ENCODE measurements at places on chromosomes 6 and 20. TPM values are rescaled to one million over a fixed set of nuclear protein-coding genes. Genes with fewer than 3 reads are reported as not detected.
A peak's percentile ranks its signal among the peaks of the same experiment; 100 is the strongest.

- DNase-seq, result no peak
Observed at GRCh38 chr6:128754658-128755256, 128.2 kb upstream of the LAMA2 start.

DNA sequence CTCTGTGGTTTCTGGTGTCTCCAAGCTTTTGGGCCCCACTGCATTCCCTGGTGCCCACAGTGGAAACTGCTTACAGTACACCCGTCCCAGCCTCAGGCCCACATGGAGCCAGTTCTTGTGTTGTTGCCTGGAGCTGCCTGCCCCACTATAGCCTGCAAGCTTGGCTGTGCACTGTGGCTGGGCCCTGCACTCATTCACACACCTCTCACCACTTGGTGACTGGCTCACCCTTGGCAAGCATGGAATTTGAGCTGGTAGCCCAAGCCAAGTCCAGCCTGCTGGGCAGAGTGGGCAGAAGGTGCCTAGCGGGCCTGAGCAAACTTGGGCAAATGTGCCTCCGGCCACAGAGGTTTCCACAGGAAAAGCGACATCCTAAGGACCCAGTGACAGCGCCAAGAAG, 472.3 kb downstream of the MMUT start:
- DNase-seq, result no peak

DNA sequence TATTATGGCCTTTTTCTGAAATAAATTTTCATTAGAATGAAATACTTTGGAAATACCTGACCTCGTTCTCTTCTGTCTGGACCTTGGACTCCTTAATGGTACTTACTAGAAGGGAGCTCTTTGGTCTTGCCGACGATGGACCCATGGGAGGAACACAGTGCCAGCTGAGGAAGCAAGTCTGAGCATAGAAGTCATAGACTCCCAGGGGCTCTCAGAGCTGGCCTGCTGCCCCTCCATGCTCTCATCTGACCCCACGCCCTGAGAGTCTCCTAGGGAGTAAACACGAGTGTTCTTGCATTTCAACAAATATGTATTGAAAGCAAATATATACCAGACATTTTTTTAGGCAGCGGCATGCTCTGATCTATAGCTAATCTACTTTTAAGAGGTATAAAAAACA, 87.8 kb downstream of the PLEKHG1 start:
- no peak for DNase-seq

Gene IFT52
- 38.8 TPM for total RNA-seq

DNA sequence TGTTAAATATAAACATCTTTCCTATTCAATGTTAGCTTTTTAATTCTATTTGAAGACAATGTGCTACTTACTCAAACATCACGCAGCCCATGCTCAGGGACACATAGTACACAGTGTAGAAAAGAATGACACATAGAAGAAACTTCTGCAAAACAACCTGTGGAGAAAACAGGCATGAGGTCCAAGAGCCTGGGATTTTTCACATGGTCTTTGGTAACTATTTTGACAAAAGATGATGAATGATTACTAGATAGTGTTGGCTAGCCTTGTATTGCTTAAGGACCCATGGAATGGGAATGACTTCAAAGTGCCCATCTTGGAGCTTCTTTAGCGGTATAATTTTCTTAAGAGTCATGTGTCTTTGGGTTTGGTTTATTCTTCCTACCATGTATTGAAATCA, 15.4 kb downstream of the TMEM244 start:
- DNase-seq, result no peak

GRCh38 chr20:48945840-48946514, 24.5 kb downstream of the ARFGEF2 start:
- no peak for DNase-seq

- no peak for DNase-seq
Observed at GRCh38 chr6:39696986-39697788, 28.0 kb downstream of the KIF6 start.

GRCh38 chr20:56570832-56571231, 37.8 kb downstream of the FAM209B start:
- no peak for DNase-seq

GRCh38 chr6:97947841-97948240, 664.8 kb upstream of the MMS22L start:
- peak; percentile 96 for DNase-seq

DNA sequence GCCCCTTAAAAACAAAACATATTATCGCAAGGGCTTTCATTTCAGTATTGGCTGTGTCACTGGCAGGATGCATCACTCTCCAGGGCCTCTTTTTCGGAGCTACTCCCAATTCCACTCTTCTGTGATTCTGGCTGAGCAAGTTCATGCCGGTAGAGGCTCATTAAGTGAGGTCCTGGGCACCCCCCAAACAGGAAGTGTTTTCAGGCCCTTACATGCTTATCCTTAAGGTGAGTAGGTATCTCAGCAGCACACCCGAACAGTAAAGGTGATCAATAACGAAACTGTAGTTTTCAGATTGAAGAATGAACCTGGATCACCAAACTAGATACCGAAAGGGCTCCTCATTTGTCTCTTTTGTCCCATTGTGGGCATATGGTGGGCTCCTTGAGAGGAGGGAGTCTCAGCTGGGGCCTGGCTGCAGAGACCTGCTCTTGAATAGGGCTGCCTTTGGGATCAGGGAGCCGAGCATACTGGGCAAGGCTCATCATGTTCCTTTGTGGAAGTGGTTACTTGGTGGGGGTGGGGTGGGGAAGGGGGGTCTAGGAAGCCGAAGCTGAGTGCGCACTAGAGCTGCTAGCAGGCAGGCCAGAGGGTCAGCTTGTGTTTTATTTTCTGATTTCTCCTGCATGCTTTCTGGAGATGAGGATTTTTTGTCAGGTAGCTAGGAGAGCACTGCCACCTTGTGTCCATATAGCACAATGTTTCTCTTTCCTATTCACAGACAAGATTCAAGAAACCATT, 65.2 kb downstream of the CDS2 start:
- peak; percentile 88 for DNase-seq

Gene TM9SF4
- total RNA-seq, result 22.3 TPM

GRCh38 chr6:36848658-36849441, 9.6 kb upstream of the CPNE5 start:
- DNase-seq, result no peak

Gene GABBR1
- total RNA-seq, result 13.4 TPM

- DNase-seq, result no peak
Observed at GRCh38 chr6:161108916-161109315, 117.3 kb downstream of the MAP3K4 start.

- peak; percentile 74 for DNase-seq
Observed at GRCh38 chr6:105593805-105594671, 191.2 kb upstream of the PREP start.

- no peak for DNase-seq
Observed at GRCh38 chr20:34642009-34642408, 34.9 kb downstream of the PIGU start.

Gene RSPO3
- total RNA-seq, result 15.4 TPM

Gene FAM217A
- total RNA-seq, result not detected

Gene TGM3
- not detected for total RNA-seq

- DNase-seq, result no peak
Observed at GRCh38 chr6:110720066-110720465, 95.2 kb downstream of the CDK19 start.

- DNase-seq, result no peak
Observed at GRCh38 chr20:51536116-51537069, 6.1 kb downstream of the NFATC2 start.

GRCh38 chr20:21228511-21228910, 74.6 kb upstream of the XRN2 start:
- DNase-seq, result no peak

Gene SRF
- 16.9 TPM for total RNA-seq

Gene PRDM13
- total RNA-seq, result not detected

- DNase-seq, result no peak
Observed at GRCh38 chr6:11724286-11724685, 54.3 kb downstream of the ADTRP start.

DNA sequence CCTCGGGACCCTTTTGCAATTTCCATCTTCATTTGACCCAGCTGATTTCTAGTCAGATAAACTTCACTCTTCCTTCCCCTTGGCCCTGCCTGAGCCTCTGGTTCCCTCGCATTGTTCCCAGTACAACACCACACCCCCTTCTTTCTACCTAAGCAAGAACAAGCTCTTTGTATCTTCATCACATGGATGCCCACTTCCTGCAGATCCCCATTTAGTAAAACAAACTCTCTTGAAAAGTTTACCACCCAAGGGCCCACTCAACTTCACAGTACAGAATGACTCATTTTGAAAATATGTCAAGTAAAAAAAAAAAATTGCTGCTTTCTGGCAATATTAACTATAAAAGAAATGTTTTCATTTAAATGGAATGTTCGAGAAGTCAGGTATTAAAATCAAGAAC, 5.2 kb downstream of the FAXC start:
- peak; percentile 79 for DNase-seq

- DNase-seq, result no peak
Observed at GRCh38 chr6:56992703-56993102, 37.8 kb downstream of the BEND6 start.

Gene GPANK1
- total RNA-seq, result 17.2 TPM

- DNase-seq, result no peak
Observed at GRCh38 chr6:167682125-167682524, 144.6 kb upstream of the AFDN start.

- DNase-seq, result no peak
Observed at GRCh38 chr20:61702246-61702645, 363.4 kb downstream of the TAF4 start.

GRCh38 chr6:111591901-111592461, 13.7 kb downstream of the TRAF3IP2 start:
- DNase-seq, result peak; percentile 75

Gene TNFRSF6B
- 6.7 TPM for total RNA-seq

DNA sequence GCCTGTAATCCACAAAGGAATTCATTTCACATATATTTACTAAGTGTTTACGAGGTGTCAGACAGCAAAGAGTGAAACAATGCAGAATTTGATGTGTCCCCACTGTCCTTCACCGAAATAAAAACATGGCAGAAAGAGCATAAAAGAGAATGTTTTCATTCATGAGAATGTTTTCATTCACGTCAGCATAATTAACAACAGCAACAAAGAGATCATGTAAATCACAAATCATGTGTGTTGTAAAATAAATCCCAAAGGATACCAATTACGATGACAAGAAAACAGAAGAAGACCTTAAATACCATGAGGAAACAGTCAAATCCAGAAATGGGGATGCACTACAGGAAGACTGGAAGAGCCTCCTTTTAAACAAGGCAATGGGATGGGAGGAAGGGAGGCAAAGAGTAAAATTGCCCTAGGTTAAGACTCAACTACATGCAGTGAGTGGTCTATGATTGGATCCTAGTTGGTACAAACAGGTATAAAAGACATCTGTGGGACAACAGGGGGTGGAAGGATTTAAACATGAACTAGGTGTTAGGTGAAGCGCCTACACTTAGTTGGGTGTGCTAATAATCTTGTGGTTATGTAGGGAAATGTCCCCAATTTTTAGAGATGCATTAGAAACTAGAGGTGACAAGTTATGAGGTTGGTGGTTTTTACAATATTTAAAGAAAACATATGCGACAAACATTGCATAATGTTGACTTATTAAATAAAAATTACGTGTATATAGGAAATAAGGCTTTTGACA, 1.5 kb downstream of the ZSCAN31 start:
- no peak for DNase-seq

Gene FOXS1
- not detected for total RNA-seq

Gene CLDN20
- total RNA-seq, result not detected

- no peak for DNase-seq
Observed at GRCh38 chr6:287489-287860, 4.8 kb upstream of the DUSP22 start.

Gene VSX1
- total RNA-seq, result not detected

DNA sequence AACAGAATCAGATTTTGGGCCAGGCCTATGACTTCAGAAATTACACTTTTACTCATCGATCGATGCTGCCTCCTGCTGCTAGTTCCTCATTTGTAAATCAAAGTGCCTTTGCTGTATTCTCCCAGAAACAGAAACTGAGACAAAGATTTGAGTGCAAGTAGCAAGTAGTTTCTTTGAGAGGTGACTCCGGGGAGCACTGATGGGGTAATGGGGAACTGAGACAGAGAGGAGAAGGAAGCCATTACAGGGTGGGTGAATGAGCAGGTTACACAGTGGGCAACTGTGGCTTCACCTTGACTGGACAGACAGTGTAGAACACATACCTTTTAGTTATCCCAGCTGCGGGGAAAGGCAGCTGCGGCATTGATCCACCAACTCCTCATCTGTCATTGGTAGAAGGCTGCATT, 9.7 kb upstream of the CD40 start:
- DNase-seq, result no peak

- DNase-seq, result no peak
Observed at GRCh38 chr6:165557674-165558073, 105.4 kb downstream of the PDE10A start.

GRCh38 chr6:45667766-45668165, 290.0 kb upstream of the SUPT3H start:
- no peak for DNase-seq

DNA sequence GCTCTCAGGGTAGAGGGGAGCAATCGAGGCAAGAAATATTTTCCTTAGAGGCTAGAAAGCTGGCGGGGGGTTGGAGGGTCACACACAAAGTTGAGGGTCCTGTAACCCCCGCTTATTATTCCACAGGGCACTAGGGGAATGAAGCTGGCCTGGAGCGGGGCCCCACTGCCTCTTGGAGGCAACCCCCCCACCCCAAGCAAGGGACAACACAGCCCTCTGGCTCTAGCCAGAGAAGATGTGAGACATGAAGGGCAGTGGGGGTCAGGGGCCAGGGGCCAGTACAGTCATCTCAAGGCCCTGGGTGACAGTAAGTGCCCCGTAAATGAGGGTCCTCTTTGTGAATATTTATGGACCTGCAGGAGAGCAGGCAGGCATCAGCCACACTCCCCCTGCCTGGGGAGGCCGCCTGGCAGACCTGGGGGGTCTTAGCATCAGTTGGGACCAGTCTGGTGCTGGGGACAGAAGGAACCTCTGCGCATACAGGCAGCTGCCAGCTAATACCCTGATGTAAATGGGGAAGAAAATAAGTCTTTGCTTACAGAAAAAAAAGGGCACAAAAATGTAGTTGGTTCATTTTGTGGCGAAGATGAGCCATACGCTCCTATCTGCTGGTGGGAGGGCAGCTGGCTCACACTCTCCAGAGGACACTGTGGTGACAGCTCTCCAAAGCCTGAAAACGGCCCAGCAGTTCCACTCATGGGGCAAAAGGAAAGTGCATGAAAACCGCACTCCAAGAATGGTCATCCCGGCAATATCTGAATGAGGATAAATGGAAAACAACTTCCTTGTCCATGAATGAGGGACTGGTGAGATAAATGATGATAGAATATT, 21.9 kb downstream of the SPATA2 start:
- DNase-seq, result no peak

Gene PGK2
- total RNA-seq, result not detected

- DNase-seq, result no peak
Observed at GRCh38 chr6:137745321-137745720, 121.7 kb upstream of the TNFAIP3 start.

DNA sequence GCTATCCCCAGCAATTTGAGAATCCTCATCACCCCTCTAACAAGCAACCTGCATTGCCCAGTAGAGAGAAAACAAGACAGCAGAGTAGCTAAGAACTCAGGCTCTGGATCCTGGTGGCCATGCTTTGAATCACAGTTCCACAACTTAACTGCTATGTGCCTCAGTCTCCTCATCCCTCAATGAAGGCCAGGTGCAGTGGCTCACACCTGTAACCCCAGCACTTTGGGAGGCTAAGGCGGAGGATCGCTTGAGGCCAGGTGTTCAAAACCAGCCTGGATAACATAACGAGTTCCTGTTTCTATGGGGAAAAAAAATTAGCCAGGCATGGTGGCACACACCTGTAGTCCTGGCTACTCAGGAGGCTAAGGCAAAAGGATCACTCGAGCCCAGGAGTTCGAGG, 23.7 kb downstream of the BACH2 start:
- DNase-seq, result no peak

- no peak for DNase-seq
Observed at GRCh38 chr6:149368065-149368464, 32.0 kb upstream of the SUMO4 start.

Gene POM121L2
- total RNA-seq, result not detected

Gene ADGRF5
- 0.26 TPM for total RNA-seq

Gene PHACTR3
- not detected for total RNA-seq

Gene GCM1
- not detected for total RNA-seq

Gene LTB
- total RNA-seq, result not detected
